ENCODE measurements at places on chromosomes 2 and 18.

DNA sequence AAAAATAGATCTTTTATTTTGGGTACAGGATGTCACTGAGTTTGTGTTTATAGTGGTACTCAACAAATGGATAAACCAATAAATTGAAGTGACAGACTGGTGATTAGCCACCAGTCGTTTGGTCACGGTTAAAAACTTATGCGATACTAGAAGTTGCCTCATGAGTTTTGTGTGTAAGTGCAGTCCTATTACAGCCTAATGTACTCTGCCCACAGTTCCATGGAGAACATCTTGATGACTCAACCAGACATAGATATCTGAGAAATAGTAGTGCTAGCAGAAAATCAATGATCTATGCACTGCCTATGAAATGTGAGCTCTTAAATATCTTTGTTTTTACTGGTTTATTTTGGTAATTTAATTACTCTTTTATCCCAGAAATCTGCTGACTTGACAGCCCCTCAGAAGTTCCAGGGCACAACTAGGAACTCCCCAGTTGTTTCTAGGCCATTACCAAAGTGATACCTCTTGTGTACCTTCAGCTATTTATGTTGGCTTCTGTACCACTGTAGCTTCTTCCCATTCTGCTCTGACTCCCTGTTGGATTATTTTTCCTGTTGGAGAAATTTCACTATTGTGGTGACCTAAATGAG, 209.1 kb upstream of the KCNJ3 start:
- no peak for DNase-seq

DNA sequence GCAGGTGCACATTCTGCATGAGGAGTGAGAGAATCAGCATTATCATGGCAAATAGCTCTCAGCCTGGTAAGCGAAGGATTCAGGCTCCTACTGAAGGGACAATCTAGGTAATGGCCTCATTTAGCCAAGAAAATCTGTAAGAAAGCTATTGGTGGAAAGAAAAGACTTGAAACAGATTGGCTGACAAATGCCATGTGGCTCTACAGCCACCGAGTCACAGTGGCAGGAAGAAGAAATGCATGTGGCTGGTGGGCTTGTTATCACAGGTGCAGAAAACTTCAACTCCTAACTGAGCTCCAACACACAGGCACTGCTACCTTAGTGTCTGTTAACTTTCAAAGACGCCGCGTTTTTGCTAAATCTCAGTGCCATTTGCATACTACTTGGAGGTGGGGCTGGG, 60.6 kb upstream of the REV1 start:
- DNase-seq: no peak

DNA sequence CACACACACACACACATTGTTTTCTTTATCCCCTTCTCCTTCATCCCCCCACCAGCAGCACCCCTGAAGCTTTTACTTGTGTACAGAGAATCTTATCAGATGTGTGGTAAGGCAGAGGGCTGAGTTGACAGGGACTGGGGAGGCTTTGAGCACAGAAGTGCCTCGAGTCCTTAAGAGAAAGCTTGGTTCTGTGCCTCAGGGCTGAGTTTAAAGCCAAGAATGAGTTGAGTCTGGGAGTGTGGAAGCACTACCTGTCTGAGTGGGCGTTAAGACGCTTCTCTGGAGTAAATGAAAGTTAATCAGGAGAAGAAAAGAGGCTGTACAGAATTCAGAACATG, 2.7 kb downstream of the ID2 start:
- DNase-seq: peak; percentile 39

DNA sequence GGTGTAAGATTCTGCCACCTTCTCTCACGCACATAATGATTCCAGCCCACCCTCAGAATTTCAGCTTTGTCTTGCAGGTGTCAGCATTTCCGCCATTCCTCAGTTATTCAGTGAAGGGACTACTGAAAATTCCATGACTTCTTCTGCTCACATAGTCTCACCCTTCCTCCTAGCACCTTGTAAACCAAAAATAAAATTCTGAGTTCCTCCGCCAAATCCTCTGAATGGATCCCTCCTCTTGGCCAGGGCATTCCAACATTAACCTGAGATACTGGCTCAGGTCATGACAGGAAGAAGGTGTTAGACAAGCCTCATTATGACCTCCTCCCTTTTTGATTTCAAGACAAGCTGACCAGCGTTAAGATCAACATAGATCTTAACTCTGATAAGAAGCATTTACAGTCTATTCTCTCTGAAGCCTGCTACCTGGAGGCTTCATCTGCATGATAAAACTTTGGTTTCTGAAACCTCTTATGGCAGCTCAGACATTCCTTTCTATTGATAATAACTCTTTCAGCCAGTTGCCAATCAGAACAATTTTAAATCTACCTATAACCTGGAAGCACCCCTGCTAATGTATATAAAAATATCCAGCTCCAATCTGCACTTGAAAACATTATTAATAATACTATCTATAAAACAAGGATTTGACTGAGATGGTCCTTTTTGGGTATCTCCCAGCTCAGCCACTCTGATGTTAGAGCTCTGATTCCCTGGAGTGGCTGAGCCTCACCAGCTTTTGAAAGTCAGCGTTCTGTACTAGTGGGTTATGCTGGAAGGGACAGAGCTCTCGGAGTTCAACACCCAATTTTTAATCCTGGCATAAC, 136.4 kb upstream of the APCDD1 start:
- DNase-seq: no peak

DNA sequence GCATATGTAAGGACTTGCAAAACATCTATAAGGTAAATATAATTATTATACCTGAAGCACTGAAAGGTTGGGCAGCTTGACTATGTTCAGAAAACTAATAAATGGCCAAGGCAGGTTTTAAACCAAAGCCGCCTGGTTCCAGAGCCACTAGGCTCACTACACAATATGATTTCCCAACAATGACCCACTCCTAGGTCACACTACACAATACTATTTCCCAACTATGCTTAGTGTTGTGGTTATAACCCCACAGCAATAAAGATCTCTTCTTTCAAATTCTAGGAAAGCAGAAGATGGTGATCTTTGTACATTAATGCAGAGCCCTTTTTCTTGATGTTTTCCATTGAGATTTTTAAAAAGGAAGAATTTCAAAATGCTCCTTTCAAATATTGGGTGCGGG, 180.4 kb downstream of the CYRIA start:
- DNase-seq: no peak

GRCh38 chr18:38900445-38900844, 1334.8 kb upstream of the CELF4 start:
- DNase-seq: no peak

DNA sequence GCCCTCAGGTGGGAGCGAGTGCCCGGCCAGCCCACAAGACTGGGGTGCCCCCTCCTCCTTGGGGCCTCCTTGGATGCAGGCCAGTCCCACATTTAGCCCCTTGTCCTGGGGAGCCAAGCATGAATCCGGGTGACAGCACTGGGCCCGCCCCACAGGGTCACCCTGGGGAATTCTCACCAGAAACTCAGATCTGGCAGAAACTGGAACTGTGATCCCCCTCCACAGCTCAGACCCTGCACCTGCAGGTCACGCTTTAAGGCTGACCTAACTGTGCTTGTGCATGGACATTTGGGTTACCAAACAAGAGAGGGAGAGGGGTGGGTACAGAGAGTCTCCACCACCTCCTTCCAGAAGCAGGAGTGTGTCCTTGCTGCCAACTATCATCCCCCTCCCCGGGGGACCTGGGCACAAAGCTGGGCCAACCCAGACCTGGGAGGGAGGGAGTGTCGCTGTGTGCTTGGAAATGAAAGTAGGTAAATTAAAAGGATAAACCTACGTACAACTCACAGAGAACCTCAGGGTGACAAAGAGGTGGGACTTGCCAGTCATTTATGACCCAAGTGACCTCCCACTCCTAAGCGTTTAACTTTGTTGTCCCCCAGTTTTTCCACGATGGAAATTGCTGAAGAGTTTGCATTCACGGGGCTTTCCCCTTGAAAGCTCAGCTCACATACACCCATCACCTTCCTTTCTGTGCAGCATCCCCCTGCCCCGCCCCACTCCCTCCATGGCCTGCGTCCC, 9.1 kb downstream of the ITM2C start:
- no peak for DNase-seq

- DNase-seq: no peak
These were observed 16.2 kb downstream of the MSH6 start for GRCh38 chr2:47799031-47799609.

- no peak for DNase-seq
These were observed 171.2 kb downstream of the ACOXL start for GRCh38 chr2:110903548-110903947.
